ENCODE measurements at places on chromosomes 12 and 14.
A peak's percentile ranks its signal among the peaks of the same experiment; 100 is the strongest.

- peak; percentile 78 for DNase-seq
Observed at GRCh38 chr14:83870546-83871270, 1659.2 kb upstream of the FLRT2 start.

DNA sequence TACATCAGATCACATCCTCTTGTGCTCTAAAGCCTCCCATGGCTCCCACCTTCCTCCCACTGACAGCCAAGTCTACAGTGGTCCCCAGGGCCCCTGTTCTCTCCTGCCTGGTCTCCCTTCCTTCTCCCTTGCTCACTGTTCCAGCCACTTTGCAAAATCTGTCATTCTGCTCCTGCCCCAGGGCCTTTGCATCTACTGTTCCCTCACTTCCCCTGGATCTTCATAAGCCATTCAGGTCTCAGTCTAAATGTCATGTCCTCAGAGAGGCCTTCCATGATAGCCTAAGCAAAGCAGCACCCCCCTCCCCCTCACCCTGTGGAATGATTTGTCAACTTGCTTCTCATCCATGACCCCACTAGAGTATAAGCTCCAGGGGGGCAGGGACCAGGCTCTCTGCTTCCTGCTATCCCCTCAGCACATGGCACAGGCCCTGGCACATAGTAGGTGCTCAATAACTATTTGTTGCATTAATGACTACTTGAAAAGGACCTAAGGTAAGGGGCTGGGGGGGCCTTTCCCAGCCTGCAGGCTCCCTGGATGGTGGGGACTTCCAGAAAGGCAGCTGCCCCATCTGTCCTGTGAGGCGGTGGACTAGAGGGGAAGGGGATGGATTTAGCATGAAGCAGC lies 5.0 kb downstream of the SLC8B1 start:
- no peak for DNase-seq

GRCh38 chr14:35406506-35407305 lies 2.2 kb upstream of the NFKBIA start:
- DNase-seq, result peak; percentile 74

DNA sequence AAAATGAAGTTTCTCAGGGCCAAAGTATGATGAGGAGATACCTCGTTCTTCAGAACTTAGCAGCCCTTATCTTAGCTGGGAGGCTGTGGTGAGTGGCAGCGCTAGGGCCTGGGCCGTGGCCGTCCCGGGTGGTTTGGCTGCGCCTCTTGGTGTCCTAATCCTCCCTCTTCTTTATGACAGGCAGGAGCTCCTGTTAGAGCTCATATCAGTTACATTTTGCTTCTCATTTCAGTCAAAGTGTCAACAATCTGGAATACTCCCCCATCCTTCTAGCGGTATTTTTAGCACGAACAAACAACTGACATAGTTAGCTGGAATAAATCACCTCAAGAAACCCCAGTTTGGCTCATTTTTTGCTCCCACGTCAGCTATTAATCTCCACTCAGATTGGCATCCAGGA lies 188.8 kb downstream of the TTC7B start:
- peak; percentile 88 for DNase-seq

- peak; percentile 82 for DNase-seq
Observed at GRCh38 chr12:96401076-96401871, 1.0 kb upstream of the CDK17 start.

All from myocyte (in vitro differentiated cells).